ENCODE measurements at places on chromosomes 2 and 18.

GRCh38 chr2:173571021-173571821 is 216.5 kb downstream of the CDCA7 start:
- no peak for DNase-seq

- DNase-seq, result no peak
These were observed 1.4 kb upstream of the PLCL1 start for GRCh38 chr2:197803033-197803444.

GRCh38 chr2:222548992-222549391 is 106.9 kb downstream of the FARSB start:
- DNase-seq, result no peak

GRCh38 chr2:106959975-106960682 is 74.2 kb upstream of the ST6GAL2 start:
- DNase-seq, result no peak

DNA sequence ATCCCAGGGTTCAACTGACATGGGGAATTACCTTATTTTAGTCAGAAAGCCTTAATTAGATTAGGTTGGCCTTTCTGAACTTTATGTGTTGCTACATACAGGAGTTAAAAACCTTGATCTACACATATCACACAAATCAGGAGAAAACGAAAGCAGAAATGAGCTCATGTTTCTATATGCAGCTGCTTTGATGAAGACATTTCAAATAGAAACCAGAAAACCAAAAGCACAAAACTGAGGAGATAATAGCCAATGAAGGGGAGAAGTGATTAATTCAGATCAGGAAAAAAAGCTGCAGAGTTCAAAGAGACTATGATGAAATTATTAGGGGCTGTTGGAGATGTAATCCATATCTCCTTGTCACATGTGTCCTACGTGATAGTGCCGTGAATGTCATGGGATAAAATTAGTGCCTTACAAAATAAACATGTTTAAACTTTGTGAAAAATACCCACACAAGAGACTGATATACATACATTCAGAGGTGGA is 255.0 kb downstream of the CAMKMT start:
- DNase-seq, result no peak

DNA sequence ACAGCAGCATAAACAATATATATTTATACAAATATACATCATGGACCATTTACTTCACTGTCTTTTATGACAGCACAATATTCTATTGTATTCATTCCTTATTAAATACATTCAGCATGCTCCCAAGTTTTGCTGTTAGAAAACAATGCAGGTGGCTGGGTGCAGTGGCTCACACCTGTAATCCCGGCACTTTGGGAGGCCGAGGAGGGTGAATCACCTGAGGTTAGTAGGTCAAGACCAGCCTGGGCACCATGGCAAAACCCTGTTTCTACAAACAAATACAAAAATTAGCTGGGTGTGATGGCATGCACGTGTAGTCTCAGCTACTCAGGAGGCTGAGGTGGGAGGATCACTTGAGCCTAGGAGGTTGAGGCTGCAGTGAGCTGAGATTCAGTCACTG is 39.0 kb downstream of the NPC1 start:
- no peak for DNase-seq

GRCh38 chr2:240812301-240812680 is 7.7 kb downstream of the KIF1A start:
- DNase-seq, result no peak

- no peak for DNase-seq
These were observed 91.8 kb downstream of the ACVR1 start for GRCh38 chr2:157784169-157784822.
